ENCODE measurements at places on chromosomes 2 and 18.

- DNase-seq, result no peak
These were observed 677.6 kb upstream of the ID2 start for GRCh38 chr2:8004250-8004681.

DNA sequence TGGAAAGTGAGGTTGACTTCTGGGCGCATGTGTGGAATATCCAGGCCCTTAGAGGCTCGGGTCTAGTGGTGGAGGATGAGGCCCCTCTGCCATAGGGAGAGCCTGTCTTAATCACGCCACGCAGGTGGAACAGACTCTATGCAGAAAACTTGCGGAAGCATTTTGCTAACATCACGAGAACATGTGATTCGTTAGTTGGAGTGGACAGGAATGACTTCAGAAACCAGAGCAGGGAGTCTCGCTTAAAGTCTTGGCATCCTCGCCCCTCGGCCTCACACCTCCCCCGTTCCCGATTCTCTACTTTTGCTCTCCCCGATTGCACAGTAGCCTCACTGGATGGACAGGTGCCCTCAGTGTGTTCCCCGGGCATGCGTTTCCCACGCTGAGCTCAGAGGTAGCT is 333.4 kb downstream of the GBX2 start:
- DNase-seq, result no peak

DNA sequence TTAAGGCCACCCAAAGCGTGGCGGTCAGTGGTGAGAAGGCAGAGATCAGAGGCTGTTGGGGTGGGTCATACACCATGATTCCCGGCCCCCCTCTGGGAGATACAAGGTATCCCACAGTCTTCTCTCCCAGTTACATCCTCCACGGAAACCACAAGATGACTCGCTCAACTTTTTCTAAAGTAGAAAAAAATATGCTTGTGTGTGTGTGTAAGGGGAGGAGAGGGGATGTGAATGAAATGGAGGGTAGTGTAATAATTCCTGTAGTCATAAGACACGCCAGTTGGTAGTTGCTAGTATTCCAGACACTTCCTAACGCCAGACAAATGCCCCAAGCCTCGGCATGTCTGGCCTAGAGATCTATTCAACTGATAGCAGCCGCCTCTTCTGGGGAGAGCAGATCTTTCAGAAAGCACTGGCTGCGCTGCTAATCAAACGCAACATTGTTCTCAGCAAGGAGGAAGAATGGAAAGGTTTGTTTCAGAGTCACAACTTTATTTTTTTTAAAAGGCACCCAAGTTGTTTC is 143.5 kb downstream of the TGIF1 start:
- peak; percentile 96 for DNase-seq

- no peak for DNase-seq
These were observed 74.6 kb downstream of the KLF7 start for GRCh38 chr2:207091176-207091575.

- DNase-seq, result no peak
These were observed 120.9 kb downstream of the MMADHC start for GRCh38 chr2:149466635-149467034.

DNA sequence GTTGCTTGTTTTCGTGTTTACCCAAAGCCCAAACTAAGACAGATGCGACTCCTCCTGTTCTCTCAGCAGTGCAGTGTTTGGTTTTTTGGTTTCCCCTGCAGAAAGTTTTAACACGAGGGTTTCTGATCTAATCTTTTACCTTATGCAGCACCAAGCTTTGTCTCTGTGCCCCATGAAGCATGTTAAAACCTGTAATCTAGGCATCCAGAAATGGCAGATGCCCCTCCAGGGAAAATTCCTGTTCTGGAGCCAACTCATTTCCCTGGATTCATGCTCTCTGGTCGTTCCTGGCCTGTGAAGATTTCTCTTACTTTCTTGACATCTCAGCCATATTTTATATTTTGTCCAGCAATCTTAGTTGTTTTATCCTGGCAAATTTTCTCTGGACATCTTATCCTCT is 91.5 kb downstream of the LTBP1 start:
- DNase-seq, result no peak

DNA sequence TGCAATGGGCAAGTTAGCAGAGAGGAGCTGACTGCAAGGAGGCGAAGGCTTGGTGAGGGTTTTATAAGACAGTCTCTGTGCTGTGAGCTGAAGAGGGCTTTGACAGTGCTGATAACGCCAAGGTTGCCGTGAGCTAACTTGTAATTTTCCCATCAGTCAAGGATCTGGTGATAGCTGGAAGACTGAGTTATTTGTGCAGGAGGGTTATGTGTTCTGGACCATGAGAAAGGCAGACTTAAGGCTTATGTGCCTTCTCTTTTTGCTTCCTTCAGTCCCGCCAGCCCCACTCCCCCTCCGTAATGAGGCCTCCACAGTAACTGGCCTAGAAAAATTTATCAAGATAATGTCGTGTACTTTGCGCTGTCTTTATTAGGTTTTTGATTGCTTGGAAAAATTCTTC is 94.6 kb downstream of the RTP5 start:
- DNase-seq, result no peak

DNA sequence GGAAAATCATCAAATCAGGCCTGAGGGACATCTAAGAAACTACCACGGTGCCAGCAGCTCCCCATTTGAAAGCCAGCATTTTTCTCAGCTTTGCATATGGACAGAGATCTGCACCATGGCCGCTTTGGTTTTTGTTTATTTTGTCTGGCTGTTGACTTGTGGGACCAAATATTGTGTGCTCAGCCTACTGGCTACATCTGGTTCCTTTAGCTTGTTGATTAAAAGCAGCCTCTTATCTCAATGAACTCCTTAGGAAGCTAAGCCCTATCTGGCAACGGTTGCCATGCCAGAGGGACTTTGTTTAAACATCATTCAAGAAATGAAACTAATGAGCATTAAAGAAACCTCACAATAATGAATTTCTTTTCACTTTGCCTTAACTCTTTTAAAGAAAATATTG is 32.4 kb upstream of the CCDC150 start:
- DNase-seq, result peak; percentile 95

GRCh38 chr2:57878171-57878865 is 168.3 kb upstream of the VRK2 start:
- DNase-seq, result no peak

DNA sequence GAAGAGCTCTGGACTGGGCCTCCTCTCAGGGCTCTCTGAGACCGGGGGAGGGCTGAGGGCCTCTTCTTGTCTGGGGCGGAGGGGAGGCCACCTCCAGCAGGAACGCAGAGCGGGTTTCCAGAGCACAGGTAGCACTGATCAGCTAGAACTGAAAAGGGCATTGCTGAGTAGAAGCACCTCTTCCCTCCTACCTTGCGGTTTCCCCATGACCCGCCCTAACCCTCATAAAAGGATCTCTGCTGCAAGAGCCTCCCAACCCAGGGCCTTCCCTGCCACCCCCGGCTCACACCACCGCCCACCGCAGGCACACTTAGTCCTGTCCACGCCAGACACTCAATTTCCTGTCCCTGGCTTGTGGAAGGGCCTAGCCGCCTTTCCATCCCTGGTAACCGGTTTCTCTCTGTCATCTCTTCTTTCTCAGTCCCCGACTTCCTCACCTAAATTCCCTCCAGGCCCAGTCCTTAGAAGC is 966 bp downstream of the ADCY3 start:
- DNase-seq, result peak; percentile 49

- peak; percentile 14 for DNase-seq
These were observed 5.1 kb downstream of the TSHZ1 start for GRCh38 chr18:75215663-75216062.

DNA sequence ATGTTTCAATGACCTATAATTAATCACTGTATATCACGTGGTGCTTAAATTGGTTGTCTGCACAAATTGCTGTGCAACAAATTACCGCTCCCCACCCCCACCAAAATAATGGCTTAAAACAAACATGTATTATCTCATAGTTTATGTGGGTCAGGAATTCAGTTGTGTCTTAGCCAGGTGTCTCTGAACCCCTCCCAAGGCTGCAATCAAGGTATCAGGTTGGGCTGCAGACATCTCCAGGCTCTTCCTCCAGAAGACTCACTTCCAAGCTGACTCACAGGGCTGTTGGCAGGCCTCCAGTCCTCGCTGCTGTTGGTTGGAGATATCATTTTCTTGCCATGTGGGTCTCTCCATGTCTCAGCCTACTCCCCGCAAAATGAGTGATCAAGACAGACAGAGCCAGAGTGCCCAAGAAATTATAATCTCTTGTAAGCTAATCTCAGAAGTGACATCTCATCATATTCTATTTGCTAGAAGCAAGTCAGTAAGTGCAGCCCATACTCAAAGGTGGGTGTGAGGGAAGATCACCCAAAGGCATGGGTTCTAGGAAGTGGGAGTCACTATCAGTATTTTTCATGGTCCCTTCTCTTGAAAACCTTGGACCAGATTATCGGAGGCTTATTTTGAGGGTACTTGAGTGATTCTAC is 38.4 kb downstream of the SPC25 start:
- DNase-seq, result peak; percentile 41

DNA sequence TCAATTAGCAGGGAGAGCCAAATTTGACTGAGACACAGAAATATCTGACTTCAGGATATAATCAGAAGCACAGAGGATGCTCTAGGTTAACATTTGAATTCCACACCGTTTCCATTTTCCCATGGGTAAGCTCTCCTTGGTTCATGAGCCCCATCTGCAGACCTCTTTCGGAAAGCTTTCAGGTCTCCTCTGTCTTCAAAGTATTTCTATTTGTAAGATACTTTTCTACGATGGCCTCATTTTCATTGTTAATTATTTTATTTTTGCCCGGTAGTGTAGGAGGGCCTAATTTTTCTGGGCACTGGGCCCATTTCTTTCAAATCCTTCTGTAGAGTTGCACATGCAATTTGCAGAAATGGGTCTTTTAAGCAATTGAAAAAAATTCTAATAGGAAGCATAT is 53.8 kb downstream of the LRPPRC start:
- DNase-seq, result no peak

DNA sequence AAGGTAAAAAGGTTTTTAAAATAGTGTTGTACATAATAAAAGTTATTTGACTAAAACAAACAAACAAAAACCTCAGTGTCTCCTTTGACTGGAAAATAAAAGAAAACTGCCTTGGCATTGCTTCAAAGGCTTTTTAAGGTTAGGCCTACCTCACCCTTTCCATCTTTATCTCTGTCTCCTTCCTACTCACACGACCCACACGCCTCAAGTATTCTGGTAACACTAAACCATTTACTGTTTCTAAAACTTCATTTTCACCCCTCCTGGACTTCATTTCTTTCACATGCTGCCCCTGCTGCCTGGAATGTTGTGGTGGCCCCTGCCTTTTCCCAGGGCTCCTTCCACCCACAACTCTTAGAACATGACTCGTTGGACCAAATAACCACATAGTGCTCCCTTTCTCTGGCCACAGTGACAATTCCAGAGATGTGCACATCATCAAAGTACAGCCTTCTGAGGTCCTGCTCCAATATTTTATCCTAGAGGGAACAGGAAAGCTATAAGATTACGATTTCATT is 54.0 kb downstream of the ERBB4 start:
- no peak for DNase-seq

DNA sequence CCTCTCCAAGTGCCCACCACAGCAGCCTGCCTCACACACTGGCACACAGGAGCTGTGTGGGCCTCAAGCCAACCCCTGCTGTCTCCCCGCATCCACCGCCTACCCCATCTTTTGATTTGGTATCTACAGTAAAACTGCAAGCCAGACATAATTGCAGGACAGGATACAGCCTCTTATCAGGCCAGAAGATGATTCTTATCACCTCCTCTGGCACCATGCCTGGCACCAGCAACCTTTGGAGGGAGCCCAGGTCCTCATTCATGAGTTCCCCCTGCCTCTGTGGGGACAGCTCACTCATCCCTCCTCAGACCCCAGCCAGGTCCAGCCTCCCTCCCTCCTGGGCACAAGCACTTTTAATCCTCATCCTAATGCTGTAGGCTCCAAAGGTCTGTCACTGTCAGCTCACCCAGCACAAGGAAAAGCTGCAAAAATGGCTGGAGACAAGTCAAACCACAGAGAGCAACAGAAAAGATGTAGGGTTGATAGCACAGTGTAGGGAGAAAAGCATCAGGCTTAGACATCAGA is 9.7 kb downstream of the RAB11FIP5 start:
- DNase-seq, result no peak

DNA sequence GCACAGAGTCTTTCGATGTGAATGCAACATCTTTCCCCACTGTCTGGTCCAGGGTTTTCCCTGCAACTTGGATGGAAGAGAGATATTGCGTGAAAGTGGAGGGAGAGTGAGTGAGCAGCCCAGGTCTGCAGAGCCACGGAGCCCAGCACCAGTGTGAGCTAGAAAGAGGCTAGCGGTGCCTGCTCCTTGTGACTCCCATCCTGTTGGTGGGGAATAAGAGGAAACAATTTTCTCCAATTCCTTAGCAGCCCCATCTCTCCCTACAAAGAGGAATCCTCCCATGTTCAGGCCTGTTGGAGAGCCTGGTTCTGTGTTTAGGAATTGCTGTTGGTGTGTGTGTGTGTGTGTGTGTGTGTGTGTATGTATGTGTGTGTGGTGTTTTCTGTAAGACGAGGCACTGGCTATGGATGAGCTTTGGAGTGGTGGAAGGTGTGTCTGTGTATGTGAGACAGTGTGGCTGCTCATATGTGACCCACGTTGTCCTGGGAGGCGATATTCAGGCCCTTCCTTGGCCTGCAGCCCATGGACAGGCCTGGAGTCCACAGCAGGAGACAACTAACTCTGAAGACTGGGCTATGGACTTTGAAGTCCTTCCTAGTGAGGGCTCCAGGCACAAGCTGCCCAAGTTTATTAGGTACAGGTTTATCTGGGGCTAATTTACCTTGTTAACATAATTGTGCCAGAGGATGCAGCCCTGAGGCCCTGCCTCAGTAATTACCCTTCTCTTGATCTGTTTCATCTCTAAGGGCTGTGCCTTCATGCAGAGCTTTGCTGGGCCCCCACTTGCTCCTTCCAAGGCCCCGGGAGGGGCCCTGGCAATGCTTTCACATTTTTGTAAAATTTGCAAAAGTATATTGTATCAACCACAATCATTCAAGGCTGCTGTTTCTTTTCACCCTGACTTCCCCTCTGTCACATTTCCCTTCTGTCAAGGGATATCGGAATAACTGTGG is 88.6 kb upstream of the HAAO start:
- DNase-seq, result no peak

- DNase-seq, result peak; percentile 11
These were observed 80.5 kb upstream of the ABCA12 start for GRCh38 chr2:215218587-215219577.

DNA sequence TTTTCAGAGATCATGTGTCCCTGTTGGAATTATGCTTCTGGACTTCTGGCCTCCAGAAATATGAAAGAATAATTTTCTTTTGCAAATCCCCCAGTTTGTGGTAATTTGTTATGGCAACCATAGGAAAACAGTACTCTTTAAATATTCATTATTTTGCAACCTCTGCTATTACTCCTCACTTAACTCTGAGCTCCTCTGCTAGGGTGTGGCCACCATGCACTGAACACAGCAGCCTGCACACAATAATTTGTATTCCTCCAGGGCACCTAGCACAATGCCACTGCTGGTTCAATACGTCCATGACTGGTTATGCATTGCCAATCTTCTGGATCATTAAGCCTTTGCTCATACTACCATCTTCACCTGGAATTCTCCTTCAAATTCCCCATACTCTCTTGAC is 232.0 kb downstream of the CNTNAP5 start:
- DNase-seq, result no peak

GRCh38 chr18:75220551-75221355 is 10.2 kb downstream of the TSHZ1 start:
- DNase-seq, result no peak

- DNase-seq, result no peak
These were observed 7.2 kb downstream of the SLC66A2 start for GRCh38 chr18:79944126-79944731.

GRCh38 chr2:68730828-68731227 is 3.8 kb upstream of the ARHGAP25 start:
- peak; percentile 91 for DNase-seq

- no peak for DNase-seq
These were observed 111.9 kb upstream of the SYT4 start for GRCh38 chr18:43389163-43389562.

- DNase-seq, result no peak
These were observed 1321.2 kb downstream of the DPP10 start for GRCh38 chr2:115763601-115764000.
